Activated CD4-positive, alpha-beta T cell treated with anti-CD3 and anti-CD28 coated beads, Interleukin-2, amount 10 ng/mL, durations not matched to agents 7 days and 5 days (primary cell): ENCODE measurements at places on chromosomes 13 and 19.

DNA sequence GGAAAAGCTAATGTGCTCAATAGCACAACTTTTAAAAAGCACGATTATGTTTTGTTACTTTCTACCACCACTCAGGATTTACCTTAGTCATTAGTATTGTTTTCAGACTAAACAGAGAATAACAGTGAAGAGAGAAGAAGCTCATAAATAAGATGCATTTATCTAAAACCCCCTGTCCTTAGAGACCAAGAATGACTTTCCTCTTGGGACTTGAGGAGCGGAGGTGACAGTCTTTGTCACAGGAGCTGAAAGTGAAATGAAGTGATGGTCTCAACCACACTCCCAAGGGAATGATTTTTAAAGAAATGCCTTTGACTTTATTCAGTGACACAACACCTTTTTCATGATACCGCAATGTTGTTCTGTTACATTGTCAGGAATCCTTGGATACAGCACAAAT lies 190.6 kb upstream of the NBEA start:
- no peak for DNase-seq

DNA sequence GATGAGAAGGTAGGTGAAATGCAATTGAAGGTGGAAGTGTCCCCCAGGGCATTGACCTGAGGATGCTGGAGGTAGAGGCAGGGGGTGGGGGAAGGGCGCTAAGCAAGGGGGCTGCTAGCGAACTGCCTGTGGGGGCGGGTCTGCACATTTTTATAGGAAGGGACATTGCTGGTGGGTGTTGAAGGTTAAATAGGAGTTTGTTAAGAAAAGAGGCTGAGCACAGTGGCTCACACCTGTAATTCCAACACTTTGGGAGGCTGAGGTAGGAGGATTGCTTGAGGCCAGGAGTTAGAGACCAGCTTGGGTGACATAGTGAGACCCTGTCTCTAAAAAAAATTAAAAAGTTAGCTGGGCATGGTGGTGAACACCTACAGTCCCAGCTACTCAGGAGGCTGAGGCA lies 5.5 kb upstream of the ACP4 start:
- DNase-seq = no peak

DNA sequence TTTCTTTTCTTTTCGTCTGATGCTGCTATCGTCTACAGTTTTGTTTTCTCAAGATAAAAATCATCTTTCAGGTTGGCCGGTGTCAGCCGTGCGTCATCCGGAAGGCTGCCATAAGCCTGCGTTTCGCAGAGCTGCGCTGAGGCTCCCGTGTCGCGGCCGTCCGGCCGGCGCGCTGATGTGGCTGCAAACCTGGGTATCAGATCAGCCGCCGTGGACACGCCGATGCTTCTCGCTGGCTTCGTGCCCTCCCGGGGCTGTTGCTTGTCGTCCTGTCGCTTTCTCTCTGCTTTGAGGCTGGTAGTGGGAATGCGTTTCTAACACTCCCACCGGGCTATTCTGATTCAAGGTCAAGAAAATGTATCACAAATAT lies 45.9 kb upstream of the TFDP1 start:
- DNase-seq = no peak

DNA sequence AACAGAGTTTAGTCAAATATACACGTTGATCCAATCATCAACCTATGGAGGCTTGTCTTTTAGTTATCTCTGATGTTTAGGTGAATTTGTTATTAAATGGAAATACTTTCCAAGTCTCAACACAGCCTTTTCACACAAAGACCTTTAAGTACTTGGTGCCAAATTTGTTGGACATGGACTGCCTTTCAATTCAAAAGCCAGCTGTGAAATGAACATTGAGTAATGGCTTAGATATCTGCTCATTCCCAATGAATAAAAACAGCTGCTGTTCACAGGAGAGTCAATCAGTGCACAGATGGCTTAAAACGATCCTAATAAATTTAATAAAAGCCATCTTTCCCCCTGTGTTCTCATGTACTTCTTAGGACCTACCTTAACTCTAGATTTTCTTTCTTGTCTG lies 19.9 kb upstream of the DHRS12 start:
- no peak for DNase-seq

DNA sequence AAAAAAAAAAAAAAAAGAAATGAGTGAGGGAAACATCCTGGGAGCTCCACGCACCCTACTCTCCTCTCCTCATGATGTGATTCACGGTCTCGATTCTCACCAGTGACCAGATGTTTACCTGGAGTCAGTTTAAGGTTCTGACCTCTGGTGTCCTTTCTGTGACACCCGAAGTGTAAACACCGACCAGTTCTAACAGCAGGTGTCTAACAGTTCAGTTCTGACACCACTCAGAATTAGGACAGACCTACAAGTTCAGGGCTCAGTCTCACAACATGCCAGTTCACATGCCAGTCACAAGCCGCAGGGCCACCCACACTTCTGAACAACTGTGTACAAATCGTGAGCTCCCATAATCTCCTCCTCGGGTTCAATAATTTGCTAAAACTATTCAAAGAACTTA lies 6.0 kb downstream of the ZNF564 start:
- no peak for DNase-seq

DNA sequence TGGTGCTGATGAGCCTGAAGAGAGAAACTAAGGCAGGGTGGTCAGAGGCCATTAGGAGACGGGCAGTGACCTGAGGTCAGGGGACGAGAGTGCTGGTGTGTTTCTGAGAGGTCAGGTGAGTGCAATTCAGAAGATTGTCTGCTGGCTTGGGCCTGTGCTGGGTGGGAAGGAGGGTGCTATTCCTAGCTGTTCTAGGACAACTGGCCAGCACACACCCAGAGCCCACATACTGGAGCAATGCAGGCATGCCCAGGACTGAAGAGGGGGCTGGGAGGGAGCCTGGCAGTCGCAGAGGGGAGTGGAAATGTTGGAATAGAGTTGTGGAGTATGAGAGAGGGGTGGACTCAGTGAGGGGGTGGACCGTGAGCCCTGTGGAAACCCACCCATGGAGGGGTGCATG lies 16.5 kb downstream of the ARHGEF7 start:
- DNase-seq = no peak
